HS-27A (cell line): ENCODE measurements at places on chromosomes 4 and X.

DNA sequence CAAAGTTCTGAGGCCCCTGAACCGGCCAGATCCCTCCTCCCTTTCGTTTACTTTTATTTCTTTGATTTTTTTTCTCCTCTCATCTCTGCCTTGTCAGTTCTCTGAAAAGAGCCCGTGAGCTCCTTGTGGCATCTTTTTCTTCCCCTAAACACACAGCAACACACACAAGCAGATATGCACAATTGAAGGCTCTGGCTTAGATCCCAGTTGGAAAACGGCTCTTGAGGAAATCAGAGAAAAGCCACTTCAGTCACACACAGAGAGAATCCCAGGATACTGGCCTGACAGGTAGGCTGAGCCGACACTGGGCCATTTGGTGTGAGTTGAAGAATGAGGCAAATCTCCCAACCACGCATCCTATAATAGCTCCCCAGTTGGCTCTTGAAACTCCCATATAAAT, 12.9 kb downstream of the DIPK2B start:
- DNase-seq: no peak

GRCh38 chr4:78345237-78345636, 206.3 kb upstream of the ANXA3 start:
- no peak for DNase-seq

DNA sequence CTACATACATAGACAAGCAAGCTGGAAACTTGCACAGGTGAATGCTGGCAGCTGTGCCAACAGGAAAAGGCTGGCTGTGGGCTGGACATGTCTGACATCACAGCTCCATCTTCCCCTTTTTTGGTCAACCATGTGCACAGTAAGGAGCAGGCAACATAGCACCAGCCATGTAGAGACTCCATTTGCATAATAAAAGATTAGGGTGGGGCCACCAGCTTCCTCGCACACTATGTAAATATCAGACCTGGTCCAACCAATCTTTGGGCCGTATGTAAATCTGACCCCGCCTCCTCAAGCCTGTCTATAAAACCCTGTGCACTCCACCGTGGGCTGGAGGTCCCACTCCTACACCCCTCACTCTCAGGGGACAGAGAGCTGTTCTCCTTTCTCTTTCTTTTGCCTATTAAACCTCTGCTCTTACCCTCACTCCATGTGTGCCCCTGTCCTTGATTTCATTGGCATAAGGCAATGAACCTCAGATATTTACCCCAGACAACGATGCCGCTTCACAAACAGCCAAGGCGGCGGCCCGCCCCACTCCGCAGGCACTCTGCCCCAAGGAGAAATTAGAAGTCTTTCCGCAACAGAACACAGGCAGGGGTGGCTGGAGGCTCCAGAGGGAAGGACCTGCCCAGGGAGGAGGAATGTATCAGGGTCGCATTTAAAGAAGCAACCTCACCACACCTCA, 862.2 kb downstream of the TRIML1 start:
- DNase-seq: no peak

DNA sequence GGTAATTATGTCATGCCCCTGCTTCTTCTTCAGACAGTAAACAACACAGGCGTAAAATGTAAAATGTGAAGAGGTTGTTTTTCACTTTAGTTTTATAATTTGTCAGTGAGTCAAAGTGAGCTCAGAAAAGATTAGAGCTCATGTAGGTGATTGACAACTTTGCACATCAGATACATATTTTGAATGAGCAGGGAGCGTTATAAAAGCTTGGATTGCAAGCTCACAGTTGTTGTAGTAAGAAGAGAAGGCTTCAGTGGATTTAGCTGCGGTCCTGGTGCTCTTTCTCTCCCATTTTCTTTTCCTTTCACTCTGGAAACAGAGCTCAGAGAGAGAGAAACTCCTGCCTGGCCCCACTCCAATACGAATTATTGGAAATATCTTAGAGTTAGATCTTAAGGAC, 26.4 kb downstream of the MTMR1 start:
- DNase-seq: no peak
